Urinary bladder (tissue), 4 donors: ENCODE measurements at places on chromosomes 2 and 18. TPM values are rescaled to one million over a fixed set of nuclear protein-coding genes. Genes with fewer than 3 reads are reported as not detected.

The UGT1A5 gene
- polyA plus RNA-seq: not detected

GRCh38 chr2:211228559-211228958 is 672.2 kb downstream of the CPS1 start:
- DNase-seq: no peak

The TNP1 gene
- polyA plus RNA-seq: not detected

The C2orf49 gene
- 16.1 TPM for polyA plus RNA-seq

The GNLY gene
- 1.8 TPM for polyA plus RNA-seq

The FBXO41 gene
- 1.0 TPM for polyA plus RNA-seq

GRCh38 chr2:112821142-112821541 is 15.4 kb downstream of the IL1B start:
- DNase-seq: no peak

DNA sequence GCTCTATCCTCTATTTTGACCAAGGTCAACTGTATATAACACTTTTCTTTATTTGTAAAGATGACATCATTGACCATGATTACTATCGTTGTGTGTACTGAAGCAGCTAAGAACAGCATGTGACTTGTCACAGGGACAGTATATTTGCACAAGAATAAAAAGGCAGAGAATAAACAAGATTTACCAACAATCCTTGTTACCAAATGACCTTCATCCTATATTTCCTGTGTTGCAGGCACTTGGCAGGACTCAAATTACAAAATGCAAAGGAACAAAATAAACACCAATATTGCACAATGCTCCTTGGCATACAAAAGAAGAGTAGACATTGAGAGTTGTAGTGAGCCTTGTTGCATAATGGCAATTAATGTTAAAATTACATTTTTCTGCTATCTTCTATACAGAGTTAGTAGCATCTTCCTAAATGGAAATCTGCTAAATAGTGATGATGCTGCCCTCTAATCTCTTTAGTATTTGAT is 61.8 kb downstream of the RFTN2 start:
- no peak for DNase-seq

The AQP4 gene
- polyA plus RNA-seq: 0.05 TPM

GRCh38 chr2:53751728-53752127 is 15.9 kb upstream of the CHAC2 start:
- no peak for DNase-seq

DNA sequence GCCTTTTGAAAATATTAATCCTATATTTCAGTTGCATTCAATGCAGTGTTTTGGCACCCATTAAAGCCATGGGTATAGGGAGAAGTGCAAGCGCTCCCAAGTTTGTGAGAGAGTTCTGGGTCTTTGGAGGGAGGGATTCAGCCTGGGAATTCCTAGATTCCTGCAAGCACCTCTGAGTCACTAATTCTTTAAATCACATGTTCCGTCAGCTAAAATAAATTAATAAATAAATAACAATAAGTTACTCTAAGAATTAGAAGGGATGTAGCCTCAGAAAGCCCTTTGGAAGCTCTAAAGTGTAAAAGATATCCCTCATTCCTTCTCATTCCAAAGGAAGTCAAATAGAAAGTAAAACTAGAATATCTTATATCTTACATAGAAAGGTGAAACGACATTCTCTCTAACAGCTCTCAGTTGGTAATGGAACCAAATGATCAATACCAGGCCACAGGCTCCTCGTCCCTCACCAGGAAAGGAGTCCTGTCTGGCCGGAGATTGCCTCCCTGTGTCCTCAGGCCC is 222.4 kb upstream of the RBBP8 start:
- no peak for DNase-seq

DNA sequence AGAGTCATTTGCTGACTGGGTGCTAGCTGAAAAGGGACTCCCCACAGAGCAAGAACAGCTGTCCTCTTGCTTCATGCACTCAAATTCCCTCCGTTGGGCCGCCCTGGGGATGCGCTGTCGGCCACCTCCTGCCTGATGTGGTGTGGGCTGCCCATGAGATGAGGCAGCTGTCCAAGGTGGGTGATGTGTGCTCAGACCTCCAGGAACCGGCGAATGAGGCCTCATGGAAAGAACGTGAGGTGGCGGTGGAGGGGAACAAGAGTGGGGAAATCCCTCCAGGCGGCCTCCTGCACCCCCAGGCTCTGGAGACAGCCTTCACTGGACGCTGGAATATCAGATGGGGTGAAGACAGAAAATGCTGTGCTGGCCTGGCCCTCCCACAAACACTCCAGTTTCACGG is 79.8 kb downstream of the LONRF2 start:
- no peak for DNase-seq

DNA sequence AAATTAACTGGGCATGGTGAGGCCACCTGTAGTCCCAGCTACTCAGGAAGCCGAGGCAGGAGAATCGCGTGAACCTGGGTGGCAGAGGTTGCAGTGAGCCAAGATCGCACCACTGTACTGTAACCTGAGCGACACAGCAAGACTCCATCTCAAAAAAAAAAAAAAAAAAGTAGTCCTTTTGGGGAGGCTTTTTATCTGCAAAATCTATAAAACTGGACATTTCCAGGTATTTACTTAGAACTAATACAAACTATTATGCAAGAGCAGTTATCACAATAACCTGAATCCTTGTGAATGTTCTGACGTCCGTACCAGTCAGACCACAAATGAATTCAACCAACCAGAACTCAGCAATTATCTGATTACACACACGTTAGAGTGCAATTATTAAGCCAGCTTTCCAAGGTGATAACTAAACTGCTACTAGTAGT is 8.8 kb upstream of the RAPH1 start:
- DNase-seq: no peak

DNA sequence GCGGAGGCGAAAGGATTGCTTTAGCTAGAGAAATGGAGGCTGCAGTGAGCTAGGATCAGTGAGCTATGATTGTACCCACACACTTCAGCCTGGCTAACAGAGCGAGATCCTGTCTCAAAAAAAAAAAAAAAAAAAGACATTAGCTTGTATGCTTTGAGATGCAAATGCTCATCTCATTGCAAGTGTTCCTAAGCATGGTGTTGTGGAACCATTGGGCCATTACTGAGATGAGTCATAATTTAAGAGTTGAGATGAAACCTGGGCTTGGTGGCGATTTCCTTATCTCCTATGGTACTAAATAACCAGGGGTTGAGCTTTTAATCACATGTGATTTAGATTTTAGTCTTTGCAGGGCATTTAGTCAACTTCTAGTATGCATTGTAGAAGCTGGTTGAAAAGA is 2.2 kb downstream of the PLEKHA3 start:
- no peak for DNase-seq

DNA sequence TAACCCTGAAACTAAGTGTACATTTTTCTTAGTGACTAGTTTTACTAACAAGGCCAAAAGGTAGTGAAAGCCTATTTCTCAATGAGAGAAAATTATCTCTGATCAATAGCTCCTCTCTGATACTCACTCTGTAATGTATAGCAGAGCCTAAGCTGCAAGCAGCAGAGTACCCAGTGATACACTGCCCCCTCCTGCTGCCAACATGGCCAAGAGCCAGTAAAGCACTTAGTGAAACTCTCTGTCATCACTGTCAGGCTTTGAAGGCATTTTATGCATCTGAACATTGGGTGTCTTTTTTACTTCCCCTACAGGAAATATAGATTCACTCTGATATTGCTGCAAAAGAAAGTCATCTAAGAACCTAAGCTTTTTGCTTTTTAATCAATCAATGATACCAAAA is 784.1 kb upstream of the CDH7 start:
- no peak for DNase-seq

The CTNNA2 gene
- 1.9 TPM for polyA plus RNA-seq

GRCh38 chr2:186135686-186136085 is 350.4 kb upstream of the ZC3H15 start:
- no peak for DNase-seq

The CROCC2 gene
- polyA plus RNA-seq: 0.08 TPM

GRCh38 chr18:44834867-44835469 is 154.3 kb downstream of the SETBP1 start:
- DNase-seq: no peak

DNA sequence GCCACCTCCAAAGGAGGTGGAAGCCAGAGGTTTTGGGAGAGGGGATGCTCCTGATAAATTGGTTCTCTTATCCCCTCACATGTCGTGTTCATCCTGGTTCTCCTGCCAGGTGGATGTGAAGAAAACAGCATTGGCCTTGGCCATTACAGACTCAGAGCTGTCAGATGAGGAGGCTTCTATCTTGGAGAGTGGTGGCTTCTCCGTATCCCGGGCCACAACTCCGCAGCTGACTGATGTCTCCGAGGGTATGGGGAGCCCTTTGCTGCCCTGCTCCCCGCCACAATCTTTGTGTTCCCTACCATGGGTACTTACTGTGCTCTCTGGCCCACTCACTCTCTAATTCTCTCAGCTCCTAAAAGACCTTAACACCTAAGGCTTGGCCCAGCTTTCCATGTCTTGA is 3.5 kb downstream of the RETREG2 start:
- no peak for DNase-seq

The LDAH gene
- polyA plus RNA-seq: 10.8 TPM

The FEV gene
- not detected for polyA plus RNA-seq

The PDE11A gene
- 0.11 TPM for polyA plus RNA-seq

The REG1B gene
- polyA plus RNA-seq: 1.7 TPM

DNA sequence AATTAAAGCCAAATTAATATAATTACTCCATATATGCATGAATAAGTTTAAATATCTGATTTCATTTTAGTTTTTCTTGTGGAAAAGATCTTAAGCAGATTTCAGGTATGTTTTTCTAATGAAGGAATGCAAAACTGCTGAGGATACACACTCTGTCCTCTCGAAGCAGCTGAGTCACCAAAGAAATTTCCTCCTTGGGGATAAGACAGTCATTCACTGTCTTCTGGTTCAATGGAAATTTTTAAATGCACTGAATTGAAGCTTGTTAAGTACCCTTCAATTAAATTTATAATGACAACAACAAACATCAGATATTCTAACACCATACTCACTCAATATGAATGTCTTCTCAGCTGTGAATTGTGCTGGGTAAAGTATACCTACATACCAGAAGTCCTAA is 101.5 kb upstream of the DNER start:
- no peak for DNase-seq

GRCh38 chr2:107584577-107584976 is 242.1 kb upstream of the RGPD4 start:
- DNase-seq: no peak

The HRH4 gene
- 0.05 TPM for polyA plus RNA-seq

The C2orf78 gene
- not detected for polyA plus RNA-seq

GRCh38 chr2:3730646-3731045 is 27.3 kb downstream of the DCDC2C start:
- no peak for DNase-seq

The SERPINB10 gene
- not detected for polyA plus RNA-seq

The PSMA8 gene
- polyA plus RNA-seq: not detected

GRCh38 chr2:21111012-21111411 is 12.8 kb upstream of the TDRD15 start:
- no peak for DNase-seq

GRCh38 chr18:8724452-8724851 is 19.1 kb downstream of the MTCL1 start:
- DNase-seq: no peak

DNA sequence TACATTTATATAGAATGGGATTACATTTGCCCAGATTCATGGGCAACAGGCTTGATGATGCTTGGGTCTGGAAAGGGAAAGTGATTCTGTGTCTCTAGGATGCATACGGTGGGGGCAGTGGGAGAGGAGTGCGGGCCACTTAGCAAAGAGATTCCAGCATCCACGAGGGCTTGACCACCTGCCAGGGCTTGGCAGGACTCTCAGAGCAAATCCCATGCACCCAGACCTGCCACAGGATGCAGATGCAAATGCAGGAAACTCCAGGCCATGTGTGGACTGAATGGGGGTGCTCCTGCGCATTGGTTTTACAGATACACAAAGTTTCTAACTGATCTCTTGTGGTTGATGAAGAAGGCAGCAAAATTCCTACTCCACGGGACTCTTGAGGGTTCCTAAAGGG is 334.7 kb downstream of the CYRIA start:
- no peak for DNase-seq

The TSPYL6 gene
- not detected for polyA plus RNA-seq

DNA sequence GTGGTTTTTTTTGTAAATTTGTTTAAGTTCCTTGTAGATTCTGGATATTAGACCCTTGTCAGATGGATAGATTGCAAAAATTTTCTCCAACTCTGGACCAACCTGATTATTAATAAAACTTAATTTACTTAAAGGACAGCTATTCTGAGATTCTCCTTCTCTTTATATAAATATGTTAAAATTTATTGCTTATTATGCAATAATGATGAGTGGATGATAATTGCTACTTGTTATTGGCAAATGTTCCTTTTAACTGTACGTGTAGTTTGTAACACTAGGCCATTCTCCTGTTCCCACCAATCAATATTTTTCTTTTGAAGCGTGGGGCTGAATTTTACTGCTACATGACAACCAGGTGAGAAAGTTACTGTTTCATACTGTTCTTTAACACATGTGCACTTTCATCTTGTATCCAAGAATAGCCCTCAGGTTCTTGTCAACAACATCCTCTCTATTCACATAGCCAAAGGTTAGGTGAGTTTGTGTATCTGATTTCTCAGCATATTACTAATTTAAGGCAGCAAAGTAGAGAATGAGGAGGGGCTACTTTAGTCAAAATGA is 16.6 kb upstream of the STK17B start:
- DNase-seq: no peak

DNA sequence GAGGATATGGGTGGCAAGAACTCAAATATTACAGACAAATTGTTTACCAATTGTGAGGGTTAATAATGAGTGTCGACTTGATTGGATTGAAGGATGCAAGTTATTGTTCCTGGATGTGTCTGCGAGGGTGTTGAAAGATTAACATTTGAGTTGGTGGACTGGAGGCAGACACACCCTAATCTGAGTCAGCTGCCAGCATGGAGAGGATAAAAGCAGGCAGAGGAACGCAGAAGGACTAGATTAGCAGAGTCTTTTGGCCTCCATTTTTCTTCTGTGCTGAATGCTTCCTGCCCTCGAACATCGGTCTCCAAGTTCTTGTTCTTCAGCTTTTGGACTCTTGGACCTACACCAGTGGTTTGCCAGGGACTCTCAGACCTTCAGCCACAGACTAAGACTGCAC is 1503.7 kb downstream of the LRP1B start:
- no peak for DNase-seq

GRCh38 chr2:221818616-221819320 is 246.7 kb upstream of the EPHA4 start:
- DNase-seq: no peak

GRCh38 chr2:9573013-9573720 is 17.5 kb upstream of the ADAM17 start:
- no peak for DNase-seq

DNA sequence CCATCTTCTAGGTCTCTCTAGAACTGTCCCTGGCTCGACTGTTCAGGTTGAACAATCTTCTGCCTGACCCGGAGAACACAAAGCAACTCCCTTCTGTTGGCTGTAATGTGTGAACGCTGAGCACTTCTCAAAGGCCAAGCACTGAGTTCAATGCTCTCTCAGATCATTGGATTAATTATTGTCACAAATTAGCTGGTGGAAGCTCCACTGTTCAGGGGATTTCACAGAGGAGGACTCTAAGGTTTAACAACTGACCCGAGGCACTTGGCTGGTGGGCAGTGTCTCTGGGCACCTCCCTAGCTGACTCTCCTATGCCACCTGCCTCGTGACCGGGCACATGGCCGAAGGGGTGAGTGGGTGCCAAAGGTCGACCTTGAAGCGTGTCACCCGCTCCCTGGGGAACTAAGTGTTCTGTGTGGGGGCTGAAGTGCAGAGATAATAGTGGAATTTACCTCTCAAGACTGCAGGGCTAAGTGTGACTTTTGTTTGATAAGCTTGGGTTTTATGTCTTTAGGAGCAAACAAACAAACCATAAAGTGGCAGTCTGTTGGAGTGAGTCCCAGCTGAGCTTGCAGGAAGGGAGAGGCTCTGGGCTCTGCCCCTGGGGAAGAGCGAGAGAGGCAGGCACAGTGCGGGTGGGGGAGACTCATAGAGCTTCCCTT is 64.8 kb downstream of the BCL2L11 start:
- no peak for DNase-seq

The TCF7L1 gene
- 20.9 TPM for polyA plus RNA-seq

GRCh38 chr18:59712311-59712710 is 15.1 kb upstream of the CCBE1 start:
- no peak for DNase-seq
